NCI-H1092 treated with DMSO at 0.1 percent for 48 hours (cell line): ENCODE measurements at places on chromosomes 2 and 18.

- DNase-seq: no peak
These were observed 56.9 kb downstream of the LIMS1 start for GRCh38 chr2:108591163-108591562.

DNA sequence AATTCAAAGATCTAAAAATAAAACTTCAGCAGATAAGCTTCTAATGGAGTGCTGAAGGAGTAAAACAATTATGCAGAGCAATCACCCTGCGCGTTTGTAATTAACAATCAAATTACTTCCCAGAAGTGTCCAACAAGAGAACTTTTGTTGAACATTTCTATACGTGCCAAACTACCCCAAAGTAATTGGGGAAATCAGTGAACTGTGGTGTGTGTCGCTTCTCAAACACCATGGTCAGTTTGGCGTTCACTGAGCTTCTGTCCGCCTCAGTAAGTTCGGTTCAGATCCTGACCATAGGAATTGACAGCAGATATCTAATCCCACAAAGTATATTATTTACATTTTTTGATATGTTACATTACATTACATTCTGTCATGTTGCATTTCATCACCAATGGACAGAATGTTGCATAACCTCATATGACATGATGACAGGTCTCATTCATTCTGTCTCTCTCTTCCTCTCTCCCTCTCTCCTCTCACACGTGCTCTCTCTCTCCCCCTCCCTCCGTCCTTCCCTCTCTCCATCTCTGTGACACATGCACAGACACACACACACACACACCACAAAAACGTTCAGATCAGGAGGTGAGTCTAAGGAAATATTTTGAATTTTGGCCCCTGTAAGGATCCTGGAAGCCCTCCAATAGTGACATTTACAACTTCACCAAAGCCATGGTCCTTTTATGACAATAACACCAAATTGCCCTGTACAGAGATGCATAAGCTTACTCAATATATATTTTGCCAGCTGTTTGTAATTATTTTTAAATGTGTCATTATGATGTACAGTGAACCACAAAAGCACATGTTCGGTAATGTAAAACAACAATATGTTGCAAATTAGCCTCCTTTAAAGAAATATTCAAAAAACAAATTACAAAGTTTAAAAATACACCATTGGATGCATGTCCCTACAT is 269.2 kb downstream of the FIGN start:
- no peak for DNase-seq

- no peak for DNase-seq
These were observed 46.6 kb upstream of the ZBTB7C start for GRCh38 chr18:48455555-48456478.

GRCh38 chr2:31319406-31320175 is 85.6 kb downstream of the EHD3 start:
- peak; percentile 21 for DNase-seq

DNA sequence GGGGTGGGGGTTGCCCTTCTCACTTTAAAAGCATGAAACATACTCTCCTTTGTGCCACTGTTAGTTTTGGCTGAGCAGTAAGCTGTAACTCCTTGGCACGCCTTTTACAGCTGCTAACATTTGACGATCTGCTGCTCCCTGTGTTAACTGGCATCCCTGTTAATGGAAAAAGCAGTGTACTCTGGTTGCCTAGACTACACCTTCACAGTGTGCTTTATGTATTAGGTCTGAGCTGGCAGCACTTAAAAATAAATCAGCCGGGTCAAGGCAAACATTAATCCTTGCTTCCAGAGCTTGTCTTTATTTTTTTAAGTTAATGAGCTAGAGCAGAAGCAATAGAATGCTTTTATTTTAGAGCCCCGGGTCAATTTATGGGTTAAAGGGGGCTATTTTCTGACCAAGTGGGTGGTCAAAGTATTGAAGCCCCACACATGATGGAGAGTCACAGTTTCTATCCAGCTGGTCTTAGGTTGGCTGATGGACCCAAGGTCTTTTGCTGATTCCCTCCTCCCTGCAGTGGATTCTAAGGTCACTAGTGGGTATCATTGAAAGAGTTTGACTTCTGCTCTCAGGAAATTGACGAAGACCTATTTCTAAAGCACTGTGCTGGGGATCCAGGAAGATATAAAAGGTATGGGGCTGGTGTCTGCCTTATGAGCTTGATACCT is 54.5 kb downstream of the CFAP221 start:
- DNase-seq: peak; percentile 94

DNA sequence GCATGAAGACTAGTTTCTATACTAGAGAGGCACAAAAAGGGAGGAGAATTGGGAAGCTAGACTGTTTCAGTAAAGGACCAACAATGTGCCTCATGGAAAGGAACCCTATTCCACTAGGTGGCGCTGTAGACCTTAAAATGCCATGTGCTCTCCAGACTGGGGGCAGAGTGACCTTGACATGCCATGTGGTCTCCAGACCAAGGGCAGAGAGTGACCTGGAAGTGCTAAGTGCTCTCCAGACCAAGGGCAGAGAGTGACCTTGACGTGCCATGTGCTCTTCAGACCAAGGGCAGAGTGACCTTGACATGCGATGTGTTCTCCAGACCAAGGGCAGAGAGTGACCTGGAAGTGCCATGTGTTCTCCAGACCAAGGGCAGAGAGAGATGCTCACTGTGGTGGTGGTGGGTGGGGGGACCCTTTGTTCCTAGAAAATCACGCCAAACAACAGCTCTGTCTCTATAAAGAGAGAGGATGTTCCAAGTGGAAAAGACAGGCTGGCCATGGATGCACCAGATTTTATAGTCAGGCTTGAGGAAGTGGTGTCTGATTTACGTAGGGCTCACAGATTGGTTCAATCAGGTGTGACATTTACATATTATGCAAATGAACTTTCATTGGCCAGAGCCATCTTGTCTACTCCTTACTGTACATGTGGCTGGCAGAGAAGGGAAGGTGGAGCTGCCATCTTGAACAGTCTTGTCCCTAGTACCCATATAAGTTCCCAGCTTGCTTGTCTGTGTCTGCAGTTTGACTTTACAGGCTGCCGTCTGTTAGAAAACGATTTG is 344.0 kb upstream of the DDX18 start:
- DNase-seq: peak; percentile 24

- peak; percentile 15 for DNase-seq
These were observed 21.7 kb downstream of the TNP1 start for GRCh38 chr2:216838151-216838550.
